Spinal cord (tissue), 10 donors: ENCODE measurements at places on chromosomes 3 and 15. TPM values are rescaled to one million over a fixed set of nuclear protein-coding genes. Genes with fewer than 3 reads are reported as not detected.

GRCh38 chr3:120130656-120131055 lies 36.4 kb upstream of the GSK3B start:
- H3K27ac ChIP-seq = no peak overlapping the region
- no peaks in the 10 kb centered on the region for H3K27me3 ChIP-seq
- DNase-seq = no peak
- H3K36me3 ChIP-seq = no peaks in the 10 kb centered on the region

ARGFX gene
- not detected for total RNA-seq

CHL1 gene
- 372 TPM for total RNA-seq

CFAP100 gene
- 16.6 TPM for total RNA-seq

GRCh38 chr3:48436855-48437254 lies 3.1 kb downstream of the CCDC51 start:
- H3K27me3 ChIP-seq = no peaks in the 10 kb centered on the region
- H3K27ac ChIP-seq = no peak overlapping the region
- no peak overlapping the region for H3K4me3 ChIP-seq
- peaks cover 28% of the 10 kb centered on the region for H3K36me3 ChIP-seq
- DNase-seq = no peak
- peaks cover 24% of the 10 kb centered on the region for H3K4me1 ChIP-seq
